ENCODE measurements at places on chromosomes 2 and 18.

DNA sequence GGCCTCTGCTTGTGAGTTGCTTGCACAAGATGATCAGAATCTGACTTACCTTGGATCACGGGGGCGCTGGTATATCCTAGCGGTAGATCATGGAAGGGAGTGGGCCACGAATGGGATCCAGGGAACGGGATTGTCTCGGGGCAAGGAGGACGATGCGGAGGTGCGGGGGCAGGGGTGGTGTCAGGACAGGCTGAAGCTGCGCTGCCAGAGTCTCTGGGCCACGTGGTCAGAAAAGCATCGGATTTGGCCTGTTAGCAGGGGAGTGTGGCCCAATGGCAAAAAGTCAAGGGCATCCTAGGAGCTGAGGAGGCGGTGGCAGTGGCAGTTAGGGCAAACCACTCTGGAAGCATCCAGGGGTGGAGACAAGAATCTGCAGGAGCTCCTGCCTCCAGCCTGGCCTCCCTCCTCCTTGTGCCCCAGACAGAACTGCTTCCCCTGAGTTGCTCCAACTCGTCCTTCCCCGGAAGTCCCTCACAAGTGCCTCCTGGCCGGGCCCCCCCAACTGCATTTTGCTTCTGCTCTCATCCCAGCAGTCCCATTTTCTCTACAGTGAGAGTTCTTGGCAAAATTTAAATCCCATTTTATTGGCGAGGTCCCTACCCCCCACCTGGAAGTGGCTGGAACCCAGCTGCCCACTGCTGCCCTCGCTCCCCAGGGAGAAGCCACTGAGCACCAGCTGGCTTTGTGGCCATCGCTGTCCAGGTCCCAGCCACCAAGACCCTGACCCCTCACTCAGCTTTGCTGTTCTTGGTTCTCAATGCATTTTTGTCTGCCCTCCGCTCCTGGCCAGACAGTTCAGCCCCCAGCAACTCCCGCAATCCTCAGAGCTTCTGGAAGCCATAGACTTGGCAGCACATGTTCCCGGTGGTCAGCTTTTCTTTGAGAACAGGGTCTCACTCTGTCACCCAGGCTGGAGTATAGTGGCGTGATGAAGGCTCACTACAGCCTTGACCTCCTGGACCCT, 5.6 kb upstream of the CCDC74B start:
- no peak for DNase-seq

DNA sequence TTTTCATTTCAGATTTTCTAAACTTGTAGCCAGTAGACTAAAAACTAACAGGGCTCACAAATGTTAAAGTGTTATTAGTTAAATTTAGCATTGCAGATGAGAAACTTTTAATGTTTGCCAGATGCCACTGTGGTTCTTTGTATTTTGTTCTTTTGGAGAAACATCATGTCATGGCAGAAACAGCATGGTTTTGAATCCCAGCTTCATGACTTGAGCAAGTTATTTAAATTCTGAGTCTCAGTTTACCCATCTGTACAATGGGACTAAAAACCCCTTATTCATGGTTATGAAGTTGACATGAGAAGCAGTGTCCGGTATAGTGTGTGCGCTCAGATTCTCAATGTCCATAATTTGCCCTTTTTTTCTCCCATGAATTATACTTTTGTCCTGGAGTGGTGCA, 56.5 kb downstream of the MAPRE2 start:
- no peak for DNase-seq

DNA sequence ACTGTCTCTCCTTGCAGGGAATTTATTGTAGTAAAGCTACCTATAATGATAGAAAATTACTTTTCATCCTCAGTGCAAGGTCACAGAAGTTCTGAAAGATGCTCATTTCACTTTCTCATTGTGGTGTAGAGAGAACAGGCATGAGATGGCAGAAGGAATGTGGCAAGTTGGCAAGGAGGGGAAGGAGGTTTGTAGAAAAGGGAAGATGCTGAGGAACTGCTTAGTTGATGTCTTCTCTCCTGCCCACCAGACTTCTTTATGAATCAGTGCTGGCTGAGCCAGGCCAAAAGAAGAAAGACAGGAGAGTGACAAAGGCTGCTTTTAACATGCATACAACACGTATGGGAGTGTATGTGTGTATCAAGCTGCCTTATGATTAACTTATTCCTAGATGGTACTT, 164.4 kb downstream of the PRPF40A start:
- DNase-seq: no peak

DNA sequence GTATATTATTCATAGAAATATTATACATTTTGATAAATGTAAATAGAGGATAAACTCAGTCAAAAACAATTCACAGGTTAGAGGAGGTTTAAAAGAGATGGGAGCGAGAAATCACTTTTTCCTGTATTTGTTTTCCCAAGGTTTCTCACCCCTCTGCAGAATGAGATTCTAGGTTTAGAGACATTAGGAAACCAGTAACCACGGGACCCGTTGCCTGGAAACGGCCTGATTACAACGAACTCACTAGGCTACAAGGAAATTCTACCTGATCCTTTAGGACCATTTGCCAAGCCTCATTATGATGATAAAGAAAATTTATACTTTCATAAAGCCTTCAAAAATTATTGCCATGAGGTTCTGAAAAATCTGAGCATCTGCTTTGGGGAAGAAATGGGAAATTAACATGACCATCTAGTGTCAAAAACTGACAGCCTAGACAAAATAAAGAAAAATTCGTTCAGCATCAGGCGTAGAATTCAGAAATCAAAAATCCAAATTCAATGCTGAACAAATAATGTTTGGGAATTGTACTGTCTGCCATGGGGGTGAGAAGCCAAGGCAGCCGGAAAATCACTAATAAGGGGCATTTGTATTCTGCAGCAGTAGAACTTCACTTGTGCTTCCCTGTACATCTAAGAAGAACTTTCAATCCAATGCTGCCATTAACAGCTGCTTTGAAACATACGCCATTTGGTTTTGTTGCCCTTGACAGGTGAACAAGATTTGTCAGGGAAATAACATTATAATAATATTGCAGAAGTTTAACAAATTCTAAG, 262.3 kb downstream of the NRXN1 start:
- no peak for DNase-seq

GRCh38 chr2:50388324-50388723, 643.6 kb downstream of the NRXN1 start:
- DNase-seq: no peak

DNA sequence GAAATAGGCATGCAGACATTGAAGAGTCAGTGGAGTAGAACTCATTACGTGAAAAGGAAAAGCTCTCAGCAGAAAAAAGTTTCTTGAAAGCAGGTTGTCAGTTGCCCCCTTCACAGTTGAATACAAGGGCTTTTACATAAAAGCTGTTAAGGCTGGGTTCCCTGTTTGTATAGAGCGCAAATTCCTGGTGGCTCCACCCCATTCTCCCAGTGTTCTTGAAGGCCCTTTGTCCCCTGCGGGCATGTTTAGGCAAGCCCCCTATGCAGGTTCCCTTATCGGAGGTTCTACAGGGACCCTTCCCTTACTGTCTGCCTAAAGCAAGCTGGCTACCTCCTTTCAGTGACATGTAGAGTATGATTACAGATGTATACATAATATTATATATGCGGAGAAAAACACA, 497.2 kb upstream of the SYT4 start:
- DNase-seq: no peak

DNA sequence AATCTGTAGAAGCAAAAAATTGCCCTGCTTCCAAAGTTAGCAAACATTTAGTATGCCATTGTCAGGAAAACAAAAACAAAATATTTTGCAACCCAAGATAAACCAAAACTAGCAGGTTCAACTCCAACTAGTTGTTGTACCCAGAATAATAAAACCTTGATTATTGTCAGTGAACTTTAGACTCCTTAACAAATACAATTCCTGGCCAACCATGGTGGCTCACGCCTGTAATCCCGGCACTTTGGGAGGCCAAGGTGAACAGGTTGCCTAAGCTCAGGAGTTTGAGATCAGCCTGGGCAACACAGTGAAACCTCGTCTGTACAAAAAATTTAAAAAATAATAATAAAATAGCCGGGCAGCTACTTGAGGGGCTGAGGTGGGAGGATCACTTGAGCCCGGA, 87.5 kb upstream of the MSH2 start:
- DNase-seq: no peak

DNA sequence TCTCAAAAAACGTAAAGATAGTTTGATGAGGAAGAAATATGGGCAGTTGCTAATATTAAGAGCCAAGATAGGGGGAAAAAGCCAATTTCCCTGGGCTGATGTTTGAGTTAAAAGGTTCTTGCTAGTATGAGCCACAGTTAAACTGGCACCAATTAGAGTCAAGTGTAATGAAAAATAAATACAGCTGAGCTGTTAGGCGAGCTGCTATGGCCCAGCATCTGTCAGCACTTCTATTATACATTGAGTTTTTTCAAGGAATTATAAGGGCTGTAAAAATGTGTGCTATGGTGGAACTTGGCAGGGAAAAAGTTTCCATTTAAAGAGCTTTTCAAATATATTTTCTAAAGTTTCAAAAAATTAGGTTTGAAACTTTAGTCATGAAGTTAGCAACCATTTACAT, 279.6 kb downstream of the CYRIA start:
- no peak for DNase-seq

DNA sequence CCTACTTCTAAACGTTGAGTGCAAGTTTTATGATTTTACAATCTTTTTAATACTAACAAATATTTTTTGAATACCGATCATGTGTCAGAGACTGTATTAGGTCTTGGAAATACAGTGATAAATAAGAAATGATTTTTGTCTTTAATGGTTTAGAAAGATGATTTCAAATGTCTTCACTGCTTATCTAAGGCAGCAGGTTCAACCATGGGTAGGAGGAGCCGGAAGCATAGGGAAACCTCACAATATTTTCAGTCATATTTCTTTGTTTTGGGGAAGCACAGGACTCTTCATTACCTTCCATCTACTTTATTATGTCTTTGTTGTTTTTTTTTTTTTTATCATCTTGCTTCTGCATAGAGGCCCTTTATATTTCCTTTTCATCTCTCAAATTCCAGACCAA, 165.2 kb upstream of the EPC2 start:
- no peak for DNase-seq

DNA sequence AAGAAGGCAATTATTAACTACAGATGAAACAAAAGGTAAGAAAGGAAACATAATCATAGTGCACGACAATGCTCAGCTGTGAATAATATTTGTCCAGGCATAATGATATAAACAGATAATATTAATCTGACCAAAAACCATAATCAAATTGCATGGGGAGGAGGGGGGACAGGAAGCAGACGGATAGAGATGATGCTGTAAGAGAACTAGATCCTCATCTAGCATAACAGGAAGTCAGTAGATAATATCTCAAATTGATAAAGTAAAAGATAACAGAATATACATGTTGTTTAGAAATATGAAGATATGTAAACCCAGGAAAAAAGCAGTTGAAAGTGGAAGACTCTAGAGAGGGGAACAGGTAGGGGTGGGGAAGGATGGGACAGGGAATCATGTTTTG, 84.9 kb upstream of the TGFA start:
- DNase-seq: no peak

DNA sequence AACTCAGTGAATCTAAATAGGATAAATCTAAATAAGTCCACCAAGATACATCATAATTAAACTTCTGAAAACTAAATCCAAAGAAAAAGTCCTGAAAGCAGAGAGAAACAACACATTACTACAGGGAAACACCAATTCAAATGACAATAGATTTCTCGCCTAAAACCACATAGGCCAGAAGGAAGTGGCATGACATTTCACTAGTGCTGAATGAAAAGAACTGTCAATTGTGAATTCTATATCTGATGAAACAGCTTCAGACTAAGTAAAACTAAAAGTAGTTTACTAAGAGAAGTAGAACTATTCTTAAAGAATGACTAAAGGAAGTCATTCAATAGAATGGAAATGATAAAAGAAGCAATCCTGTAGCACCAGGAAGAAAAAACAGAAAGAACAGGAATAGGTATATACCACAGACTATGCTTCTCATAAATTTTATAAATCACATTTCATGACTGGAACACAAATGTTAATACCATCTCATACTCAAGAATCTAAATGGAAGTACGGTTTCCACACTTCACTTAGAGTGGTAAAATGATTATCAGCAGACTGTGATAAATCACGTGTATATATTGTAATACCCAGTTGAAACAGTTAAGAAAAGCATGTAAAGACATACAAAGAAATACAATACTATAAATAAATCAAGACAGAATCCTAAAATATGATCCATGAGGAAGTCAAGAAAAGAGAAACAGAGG, 46.4 kb downstream of the ASXL2 start:
- no peak for DNase-seq

DNA sequence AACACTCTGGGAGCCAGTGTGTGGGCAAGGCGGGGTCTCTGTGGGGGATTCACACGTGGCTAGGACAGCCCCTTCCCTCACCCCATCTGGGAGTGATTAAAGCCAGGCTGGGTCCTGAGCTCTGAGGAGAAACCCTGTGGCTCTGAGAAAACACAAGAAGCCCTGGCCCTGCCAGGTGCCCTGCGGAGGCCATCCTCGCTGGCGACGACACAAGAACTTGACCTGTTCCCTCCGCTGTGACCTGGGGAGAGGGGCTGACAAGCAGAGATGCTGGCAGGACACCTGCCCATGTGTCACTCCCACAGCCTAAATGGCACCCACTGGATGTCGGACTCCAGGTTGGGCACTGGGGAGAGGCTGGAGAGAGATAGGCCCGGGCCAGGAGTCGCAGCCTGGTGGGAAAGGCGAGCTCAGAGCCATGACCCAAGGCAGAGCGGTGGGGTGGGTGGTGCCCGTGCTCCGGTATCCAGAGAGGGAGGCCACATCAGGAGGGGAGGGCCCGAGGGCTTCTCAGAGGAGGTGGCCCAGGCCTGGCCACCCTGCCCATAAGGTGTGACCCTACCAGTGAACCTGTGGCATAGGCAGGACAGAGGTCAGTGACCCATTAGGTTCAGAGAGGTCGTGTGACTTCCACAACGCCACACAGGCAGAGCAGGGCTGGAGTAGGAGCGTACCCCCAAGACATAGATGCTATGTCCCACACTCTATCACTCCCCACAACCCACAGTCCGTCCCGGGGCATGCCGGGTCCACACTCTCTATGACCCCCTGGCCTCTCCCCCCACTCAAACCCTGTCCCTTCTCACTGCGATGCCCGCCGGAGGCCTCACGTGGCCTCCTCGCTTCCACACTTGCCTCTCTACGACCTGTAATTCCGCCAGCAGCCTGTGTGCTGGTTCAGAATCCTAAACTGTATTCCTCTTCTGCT, 59.4 kb upstream of the HPCAL1 start:
- DNase-seq: no peak

GRCh38 chr2:149744865-149745264, 157.3 kb upstream of the MMADHC start:
- DNase-seq: peak; percentile 15

DNA sequence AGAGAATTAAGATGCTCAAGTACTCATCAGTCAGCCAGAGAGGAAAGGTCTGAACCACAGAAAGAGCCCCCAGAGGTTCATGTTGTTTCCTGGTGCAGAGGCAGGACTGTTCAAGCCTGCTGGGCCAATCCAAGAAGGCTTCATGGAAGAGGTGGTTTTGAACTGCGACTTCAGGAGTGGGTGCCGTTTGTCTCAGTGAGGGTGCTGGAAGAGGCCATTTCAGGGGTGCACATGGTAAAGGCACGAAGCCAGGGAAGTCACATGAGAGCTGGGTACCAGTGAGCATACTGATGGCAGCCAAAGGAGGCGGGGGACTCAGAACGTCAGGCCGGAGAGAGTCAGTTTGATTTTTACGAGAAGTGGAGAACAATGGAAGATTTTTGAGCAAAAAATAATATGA, 55.5 kb downstream of the EMILIN2 start:
- DNase-seq: no peak

Data from kidney glomerular epithelial cell (primary cell).